ENCODE measurements at places on chromosomes 6 and 20. TPM values are rescaled to one million over a fixed set of nuclear protein-coding genes. Genes with fewer than 3 reads are reported as not detected.

DNA sequence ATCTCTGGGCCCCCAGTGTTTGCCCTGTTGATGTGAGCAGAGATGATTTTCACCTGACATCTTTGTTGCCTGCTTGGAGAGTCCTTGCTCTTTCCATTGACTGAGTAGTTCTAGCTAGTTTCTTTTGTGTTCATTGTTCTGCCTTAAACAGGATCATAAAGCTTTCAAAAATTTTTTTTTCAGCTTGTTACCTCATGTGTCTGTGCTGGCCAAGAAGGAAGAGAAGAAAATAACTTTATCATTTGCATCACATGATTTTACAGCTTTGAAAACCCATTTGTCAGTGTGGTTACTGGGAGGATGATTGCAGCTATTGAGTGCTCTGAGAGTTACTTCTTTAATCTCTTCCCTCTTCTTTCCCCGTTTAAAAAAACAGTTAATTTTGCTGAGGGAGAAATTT is 16.0 kb downstream of the FOXO3 start:
- DNase-seq, result no peak

The METTL24 gene
- 0.31 TPM for total RNA-seq

The HDGFL1 gene
- not detected for total RNA-seq

The MCM8 gene
- total RNA-seq, result 5.9 TPM
